ENCODE measurements at places on chromosomes 16 and 17.

DNA sequence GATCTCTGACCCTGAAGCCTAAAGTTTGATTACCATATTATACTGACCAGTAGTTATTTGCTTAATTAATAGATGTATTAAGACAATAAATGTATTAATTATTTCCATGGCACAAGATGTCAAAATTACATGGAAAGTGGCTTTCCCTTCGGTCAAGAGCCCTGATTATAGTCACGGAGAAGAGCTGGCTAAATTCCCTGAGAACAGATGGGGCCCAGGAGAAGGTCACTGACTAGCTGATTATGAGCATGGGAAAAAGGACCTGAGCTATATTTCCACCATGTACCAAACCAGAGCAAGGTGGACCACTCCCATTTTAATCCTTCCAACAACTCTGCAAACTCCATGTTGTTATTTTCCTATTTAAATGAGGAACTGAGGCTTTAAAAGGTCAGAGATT, 12.9 kb upstream of the MYO18A start:
- no peak for DNase-seq

GRCh38 chr17:55634702-55635101, 88.0 kb downstream of the TMEM100 start:
- DNase-seq, result no peak

- DNase-seq, result no peak
These were observed 30.9 kb upstream of the BCAS3 start for GRCh38 chr17:60646701-60647100.

GRCh38 chr17:71809537-71809936, 311.3 kb upstream of the SOX9 start:
- no peak for DNase-seq

GRCh38 chr16:88516601-88517061, 53.6 kb upstream of the ZC3H18 start:
- DNase-seq, result no peak

- no peak for DNase-seq
These were observed 121.1 kb upstream of the XYLT1 start for GRCh38 chr16:17591655-17592405.

GRCh38 chr16:66028510-66029216, 337.8 kb upstream of the CDH5 start:
- DNase-seq, result peak; percentile 67

GRCh38 chr16:73337373-73338296, 289.7 kb upstream of the ZFHX3 start:
- DNase-seq, result no peak
